Skin of body (tissue), 3 donors: ENCODE measurements at places on chromosomes 5 and 9. TPM values are rescaled to one million over a fixed set of nuclear protein-coding genes. Genes with fewer than 3 reads are reported as not detected.

The SPRY4 gene
- total RNA-seq = 8.9 TPM

DNA sequence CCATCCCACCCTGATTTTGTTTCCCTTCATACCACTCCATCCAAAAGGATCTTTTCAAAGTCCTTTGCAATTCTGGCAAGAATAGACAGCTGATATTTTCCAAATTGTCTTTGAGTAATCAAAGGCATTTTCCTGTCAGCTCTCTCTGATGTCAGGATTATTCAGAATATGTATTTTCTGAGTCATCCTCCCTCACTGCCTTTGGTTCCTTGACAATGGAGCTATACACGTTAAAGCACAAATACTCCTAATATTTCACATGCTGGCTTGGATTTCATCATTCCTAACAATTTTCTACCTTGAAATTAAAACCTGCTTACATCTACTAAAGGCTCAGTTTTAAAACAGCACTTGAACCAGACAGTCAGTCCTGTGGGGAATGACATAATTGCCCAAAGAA lies 379.4 kb downstream of the GADD45G start:
- no peak for DNase-seq

DNA sequence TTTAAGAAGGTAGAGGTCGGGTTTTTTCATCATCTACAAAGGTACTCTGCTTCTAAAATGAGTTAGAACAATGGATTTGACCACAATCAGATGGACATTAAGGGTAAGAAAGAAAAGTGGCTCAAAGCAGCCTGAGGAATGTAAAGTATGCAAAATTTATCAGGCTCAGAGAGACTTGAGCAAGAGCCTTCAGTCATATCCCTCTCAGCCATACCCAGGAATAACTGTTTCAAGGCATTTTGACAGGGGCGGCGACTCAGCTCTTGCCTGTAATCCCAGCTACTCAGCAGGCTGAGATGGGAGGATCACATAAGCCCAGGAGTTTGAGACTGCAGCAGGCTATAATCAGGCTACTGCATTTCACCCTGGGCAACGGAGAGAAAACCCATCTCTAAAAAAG lies 38.8 kb upstream of the ANXA2R start:
- DNase-seq = no peak

The SPATA31A7 gene
- not detected for total RNA-seq

DNA sequence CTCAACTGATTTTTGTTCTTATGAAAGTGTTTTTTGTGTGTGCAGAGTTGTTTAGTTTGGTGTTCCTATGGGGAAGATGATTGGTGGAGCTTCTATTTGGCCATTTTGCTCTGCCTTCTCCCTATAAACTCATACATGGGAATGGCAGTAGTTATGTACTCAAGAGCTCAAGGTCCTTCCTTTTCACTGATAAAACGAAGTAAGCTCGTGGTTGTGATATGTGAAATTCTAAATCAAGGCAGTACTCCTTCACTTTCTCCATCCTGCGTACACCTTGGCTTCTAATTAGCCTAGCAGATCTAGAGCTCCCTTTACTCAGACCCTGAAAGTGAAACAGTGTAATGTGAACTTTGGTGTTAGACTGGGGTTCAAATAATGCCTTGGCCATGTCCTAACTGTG lies 159.3 kb upstream of the TNC start:
- no peak for DNase-seq

- peak; percentile 75 for DNase-seq
These were observed 57.8 kb upstream of the HSPA9 start for GRCh38 chr5:138632900-138633489.

DNA sequence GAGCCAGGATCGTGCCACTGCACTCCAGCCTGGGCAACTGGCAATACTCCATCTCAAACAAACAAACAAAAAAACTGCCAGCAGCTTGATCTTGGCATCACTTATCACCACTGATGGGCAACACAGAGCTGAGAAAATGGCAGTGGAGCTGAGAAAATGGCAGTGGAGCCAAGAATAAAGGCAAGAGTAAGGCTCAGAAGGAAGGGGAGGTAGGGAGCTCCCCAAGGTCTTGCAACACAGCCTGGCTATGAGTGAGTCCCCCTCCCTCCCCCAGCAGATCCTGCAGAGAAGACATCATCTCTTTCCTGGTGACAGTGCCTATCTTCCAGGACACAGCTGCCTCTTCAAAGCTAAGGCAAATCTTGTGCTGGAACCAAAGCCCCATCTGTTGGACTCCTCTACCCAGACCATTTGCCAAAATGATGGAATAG lies 70.3 kb downstream of the UGCG start:
- DNase-seq = no peak

The SLC36A3 gene
- not detected for total RNA-seq

The PCDHB7 gene
- total RNA-seq = 1.1 TPM

GRCh38 chr5:88854769-88855168 lies 28.2 kb downstream of the MEF2C start:
- no peak for DNase-seq

GRCh38 chr9:128003966-128004604 lies 23.3 kb upstream of the EEIG1 start:
- DNase-seq = no peak

- DNase-seq = no peak
These were observed 22.2 kb upstream of the GFPT2 start for GRCh38 chr5:180375291-180375690.

The WDR38 gene
- not detected for total RNA-seq
